ENCODE measurements at places on chromosomes 7 and 10.

DNA sequence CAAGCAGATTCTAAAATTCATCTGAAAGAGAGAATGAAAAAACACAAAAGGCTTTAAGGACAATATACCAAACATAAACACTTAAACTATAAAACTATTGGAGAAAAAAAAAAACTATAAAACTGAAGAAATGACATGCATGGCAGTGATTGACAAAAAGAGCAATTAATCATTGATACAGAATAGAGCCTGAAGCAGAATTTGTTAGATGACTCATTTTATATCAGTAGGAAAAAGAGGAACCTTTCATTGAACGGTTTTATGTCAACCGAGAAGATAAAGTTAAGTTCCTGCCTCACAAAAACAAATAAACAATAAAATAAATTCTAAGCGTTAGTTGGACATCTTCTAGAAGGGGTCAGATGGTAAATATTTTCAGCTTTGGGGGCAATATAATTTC, 23.3 kb downstream of the NPY start:
- DNase-seq, result no peak

DNA sequence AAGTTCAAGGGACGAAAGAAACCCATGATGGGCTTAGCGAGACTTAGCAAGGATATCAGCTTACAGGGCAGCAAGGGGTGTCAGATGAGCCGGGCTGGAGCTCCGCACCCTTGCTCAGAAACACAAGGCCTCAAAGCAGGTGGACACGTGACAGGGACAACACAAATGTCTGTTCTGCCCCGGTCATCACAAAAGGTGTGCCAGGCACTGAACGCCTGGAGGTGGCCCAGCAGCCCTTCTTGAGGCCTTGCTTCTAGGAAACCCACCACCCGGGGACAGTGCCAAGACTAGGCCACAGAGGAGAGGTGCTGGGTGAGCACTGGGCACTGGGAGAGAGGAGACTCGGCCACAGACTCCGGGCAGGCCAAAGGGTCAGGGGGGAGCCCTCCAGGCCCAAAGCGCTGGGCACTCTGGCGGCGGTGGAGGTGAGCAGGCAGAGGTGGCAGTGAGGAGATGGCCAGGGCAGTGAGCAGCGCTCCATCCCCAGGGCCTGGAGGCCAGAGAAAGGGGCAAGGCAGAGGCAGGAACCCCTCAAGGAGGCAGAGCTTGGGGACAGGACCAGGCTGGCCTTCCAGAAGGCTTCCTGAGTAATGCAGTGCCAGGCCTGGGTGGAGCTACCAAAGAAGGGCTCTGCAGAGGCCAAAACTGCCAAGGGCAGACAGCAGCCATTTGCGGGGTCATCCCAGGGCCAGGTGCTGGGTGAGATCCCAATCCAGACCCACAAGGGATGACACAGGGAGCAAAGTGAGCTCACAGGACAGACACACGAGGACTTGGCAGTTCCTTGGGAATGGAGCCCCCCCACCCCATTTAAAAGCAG, 22.7 kb downstream of the EBF3 start:
- DNase-seq, result no peak

GRCh38 chr7:157416011-157416410, 79.2 kb downstream of the DNAJB6 start:
- DNase-seq, result no peak

- no peak for DNase-seq
These were observed 7.5 kb upstream of the SMNDC1 start for GRCh38 chr10:110312206-110312605.

All from endothelial cell of umbilical vein (primary cell).